ENCODE measurements at places on chromosomes 2 and 18.

DNA sequence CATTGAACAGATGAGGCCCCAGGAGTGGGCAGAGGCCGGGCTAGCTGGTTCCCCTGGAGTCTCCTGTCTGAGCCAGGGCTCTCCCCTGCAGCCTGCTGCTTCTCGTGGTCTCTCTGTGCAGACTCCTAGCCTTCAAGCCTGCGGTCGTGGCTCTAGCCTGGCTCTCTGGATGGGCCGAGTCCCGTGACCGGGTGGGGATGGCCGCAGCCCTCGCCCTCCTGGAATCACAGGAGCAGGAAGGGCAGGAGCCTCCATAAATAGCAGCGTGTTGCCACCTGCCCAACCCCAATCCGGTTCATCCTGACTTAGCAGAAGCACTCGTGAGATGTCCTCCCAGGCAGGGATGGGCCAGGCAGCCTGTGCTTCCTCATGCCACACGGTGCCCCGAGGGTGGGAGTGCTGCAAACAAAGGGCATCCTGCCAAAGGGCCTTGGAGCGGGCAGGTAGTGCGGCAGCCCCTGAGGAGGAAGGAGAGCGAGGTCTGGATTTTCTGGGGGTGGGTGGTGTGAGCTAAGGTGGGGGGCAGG is 43.9 kb downstream of the FOSL2 start:
- no peak for DNase-seq

- no peak for DNase-seq
These were observed 186.4 kb upstream of the COL3A1 start for GRCh38 chr2:188787658-188788240.

GRCh38 chr2:206603243-206603642 is 39.0 kb upstream of the FAM237A start:
- DNase-seq: no peak

DNA sequence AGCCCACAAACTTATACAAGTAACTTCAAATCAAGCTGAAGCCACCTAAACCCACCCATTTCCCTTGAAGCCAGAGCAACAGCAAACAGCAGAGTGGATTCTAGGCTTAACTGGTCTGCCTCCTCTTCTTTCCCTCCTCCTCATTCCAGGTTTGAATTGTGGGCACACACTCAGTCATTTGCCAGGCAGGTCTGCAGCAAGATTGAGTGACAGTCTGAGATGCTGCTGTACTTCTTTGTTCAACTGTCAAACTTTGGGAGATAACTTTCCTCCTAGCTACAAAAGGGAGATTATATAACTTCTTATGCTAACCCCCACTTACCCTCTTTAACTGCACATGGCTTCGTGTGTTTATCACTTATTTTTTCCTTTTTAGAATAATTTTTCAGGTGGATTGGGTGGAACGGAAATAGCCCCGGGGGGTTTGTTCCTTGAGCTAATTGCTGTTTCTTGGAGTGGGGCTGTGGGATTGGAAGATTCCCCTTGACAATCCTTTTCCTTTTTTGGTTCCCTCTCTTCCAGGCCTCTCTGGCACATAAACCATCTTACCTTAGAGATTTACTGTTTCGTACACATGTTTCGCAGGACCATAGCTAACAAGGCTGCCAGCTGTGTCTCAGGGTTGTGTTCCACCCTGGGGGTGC is 55.0 kb downstream of the RNF144A start:
- no peak for DNase-seq

GRCh38 chr2:40049781-40050180 is 270.7 kb upstream of the THUMPD2 start:
- no peak for DNase-seq

DNA sequence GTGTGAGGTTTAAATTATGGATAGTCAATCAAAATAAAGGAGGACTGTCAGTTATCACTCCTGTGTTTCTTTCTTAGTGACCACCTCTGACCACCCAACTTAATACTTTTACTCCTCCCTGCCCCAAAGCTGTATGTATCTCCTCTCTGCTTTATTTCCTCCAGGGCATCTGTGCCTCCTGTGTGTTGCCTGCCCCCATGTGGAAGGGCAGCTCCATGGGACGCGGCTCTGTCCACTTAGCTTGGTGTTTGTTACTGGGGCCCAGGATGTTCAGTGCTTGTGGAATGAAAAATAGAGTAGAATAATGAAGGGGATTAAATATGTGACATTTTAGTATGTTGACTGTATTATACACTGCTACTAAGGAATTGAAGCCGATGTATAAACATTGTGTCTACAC is 9.8 kb downstream of the ACP1 start:
- no peak for DNase-seq

Data from stimulated activated CD4-positive, alpha-beta T cell treated with anti-CD3 and anti-CD28 coated beads, Interleukin-12 subunit alpha, Interleukin-12 subunit beta, amount 100 ng/mL, for 48 hours (primary cell).